ENCODE measurements at places on chromosomes 2 and 18. TPM values are rescaled to one million over a fixed set of nuclear protein-coding genes. Genes with fewer than 3 reads are reported as not detected.

Gene ARHGAP25
- total RNA-seq, result 0.93 TPM

Gene UGT1A10
- not detected for total RNA-seq

Gene CDC42EP3
- total RNA-seq, result 55.4 TPM

Gene NDUFB3
- total RNA-seq, result 78.0 TPM

Gene LOXHD1
- total RNA-seq, result not detected

Gene CCBE1
- total RNA-seq, result 23.8 TPM

GRCh38 chr2:219947575-219947974, 320.1 kb downstream of the SLC4A3 start:
- H3K4me3 ChIP-seq, result no peak overlapping the region
- no peak overlapping the region for H3K27ac ChIP-seq
- DNase-seq, result no peak
- H3K4me1 ChIP-seq, result peaks cover 7% of the 10 kb centered on the region

- H3K4me1 ChIP-seq, result no peaks in the 10 kb centered on the region
- H3K27ac ChIP-seq, result no peak overlapping the region
- H3K4me3 ChIP-seq, result no peak overlapping the region
- H3K36me3 ChIP-seq, result peaks cover 4% of the 10 kb centered on the region
- DNase-seq, result no peak
These were observed 21.1 kb upstream of the KCNJ3 start for GRCh38 chr2:154677401-154677800.

GRCh38 chr2:143140864-143141661, 11.8 kb downstream of the ARHGAP15 start:
- peaks cover 9% of the 10 kb centered on the region for H3K27me3 ChIP-seq
- no peaks in the 10 kb centered on the region for H3K4me1 ChIP-seq
- no peak for DNase-seq
- H3K36me3 ChIP-seq, result no peaks in the 10 kb centered on the region
- H3K4me3 ChIP-seq, result no peak overlapping the region
- H3K27ac ChIP-seq, result no peak overlapping the region
